ENCODE measurements at places on chromosomes 4 and X.

GRCh38 chr4:1296324-1297022 is 6.8 kb downstream of the MAEA start:
- DNase-seq: no peak

DNA sequence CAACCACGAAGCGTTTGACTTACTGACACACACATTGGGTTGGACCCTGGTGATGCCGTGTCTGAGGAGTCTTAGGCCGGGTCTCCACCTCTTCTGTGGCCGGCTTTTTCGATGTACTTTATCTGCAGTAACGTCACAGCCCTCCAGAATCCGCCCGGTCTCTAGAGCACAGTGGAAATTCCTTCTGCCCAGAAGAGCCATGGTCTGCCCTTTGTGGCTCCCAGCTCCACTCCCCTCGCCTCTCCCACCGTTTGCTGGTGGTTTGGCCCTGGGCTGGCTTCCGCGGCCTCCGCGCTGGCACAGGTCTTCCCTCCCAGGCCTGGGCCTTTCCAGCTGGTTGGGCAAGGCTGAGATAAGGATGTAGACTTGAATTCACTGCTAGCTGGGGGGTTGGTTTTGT is 4.3 kb downstream of the MAEA start:
- DNase-seq: no peak

DNA sequence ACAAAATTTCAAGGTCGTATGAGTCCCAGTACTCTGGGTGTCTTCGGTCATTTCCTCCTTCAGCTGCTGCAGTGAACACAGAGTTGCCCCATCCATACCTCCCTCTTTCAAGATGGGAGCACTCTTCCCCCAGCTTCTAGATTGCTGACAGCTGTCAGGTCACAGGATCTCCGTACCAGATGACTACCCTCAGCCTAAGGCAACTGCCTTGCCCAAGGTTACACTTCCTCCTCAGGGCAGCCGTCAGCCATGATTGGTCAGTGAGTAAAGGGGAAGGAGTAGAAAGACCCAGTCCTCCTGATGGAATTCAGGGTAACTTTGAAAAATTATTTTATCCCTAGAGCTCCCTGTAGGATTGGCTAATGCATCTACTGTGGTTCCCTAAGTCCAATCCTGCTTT is 81.6 kb downstream of the NAF1 start:
- no peak for DNase-seq

GRCh38 chr4:953574-953915 is 19.8 kb downstream of the DGKQ start:
- DNase-seq: no peak

DNA sequence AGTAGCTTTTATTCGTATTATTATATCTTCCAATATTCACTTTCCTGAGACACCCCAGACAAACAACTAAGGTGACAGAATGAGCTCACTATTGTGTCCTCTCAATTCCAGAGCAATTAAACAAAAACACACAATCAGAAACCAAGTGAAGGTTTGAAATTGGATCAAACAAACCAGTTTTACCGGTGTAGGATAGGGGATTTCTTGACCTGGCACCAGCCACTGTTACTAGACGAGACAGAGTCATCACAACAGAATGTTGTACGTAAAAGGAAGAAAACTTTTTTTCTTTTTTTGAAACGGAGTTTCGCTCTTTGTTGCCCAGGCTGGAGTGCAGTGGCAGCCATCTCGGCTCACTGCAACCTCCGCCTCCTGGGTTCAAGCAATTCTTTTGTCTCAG is 43.7 kb downstream of the LDOC1 start:
- no peak for DNase-seq

DNA sequence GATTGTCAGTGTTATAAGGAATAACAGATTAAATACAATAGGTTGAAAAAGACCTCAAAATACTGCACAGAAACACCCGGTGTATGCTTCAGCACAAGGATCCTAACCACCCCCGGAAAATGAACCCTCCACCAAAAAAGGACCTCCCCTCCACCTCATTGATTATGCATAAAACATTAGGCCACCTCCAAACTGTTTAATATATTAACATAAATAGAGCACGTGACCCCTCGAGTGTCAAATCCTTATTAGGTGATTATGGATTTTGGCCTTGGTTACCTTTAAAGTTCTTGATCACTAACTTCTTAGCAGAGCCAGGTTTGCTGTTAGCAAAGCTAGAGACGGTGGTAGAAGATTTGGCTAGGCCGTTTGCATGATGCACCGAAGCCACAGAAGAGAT is 958 bp downstream of the CUL4B start:
- no peak for DNase-seq

DNA sequence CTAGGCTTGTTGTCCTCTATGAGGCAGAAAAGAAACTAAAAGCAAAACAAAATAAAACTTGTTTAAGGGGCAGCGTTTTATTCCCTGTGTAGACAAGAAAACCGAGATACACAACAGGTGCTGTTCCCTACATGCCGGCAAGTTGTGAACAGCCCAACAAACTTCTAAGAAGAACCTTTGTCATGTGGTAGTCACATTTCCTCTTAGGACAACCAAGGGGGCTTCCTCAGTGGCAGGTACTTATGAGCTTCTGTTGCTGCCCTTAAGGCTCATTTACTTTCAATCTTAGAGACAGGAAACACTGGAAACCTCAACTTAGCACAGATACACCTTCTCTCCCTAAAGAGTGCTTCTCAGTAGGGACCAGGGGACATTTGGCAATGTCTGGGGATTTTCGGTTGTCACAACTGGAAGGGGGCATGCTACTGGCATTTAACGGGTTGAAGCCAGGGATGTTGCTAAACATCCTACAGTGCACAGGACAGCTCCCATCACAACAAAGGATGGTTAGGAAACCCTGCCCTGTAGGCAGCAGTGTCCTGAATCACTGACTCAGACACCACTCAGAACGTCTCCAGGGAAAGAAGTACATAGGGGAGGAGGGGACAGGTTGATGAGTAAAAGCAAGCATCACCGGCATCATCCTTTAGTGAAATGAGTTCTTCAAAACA is 111.0 kb downstream of the ASB9 start:
- DNase-seq: no peak

GRCh38 chrX:16914058-16914457 is 32.4 kb upstream of the REPS2 start:
- DNase-seq: no peak

- DNase-seq: no peak
These were observed 30.9 kb downstream of the PAGE2 start for GRCh38 chrX:55119712-55120111.

DNA sequence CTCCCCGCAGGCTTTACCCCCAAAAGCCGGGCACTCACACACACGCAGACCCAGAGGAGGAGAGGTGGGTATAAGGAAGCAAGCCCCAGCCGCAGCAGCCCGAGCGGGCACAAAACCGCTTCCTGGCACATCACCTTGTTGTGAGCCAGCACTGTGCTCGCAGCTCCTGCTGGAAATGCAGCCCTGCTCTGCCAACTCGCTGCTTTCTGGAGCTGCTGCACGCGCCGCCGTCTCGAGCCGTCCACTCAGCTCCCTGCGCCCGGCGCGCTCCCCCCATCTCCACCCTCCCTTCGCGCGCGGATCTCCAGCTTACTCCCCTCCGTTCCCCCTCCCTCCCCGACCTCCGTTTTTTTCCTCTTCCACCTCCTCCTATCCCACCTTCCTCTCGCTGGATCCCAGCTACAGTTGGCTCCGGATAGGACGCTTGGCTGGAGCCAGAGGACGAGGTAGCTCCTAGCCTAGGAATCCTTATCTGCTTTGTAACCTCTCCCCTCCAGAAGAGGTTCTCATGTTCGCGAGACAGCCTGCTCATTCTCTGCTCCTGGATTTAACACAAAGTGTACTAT is at the start of gene SPOCK3:
Gene SPOCK3, minus strand, starts transcription at position 179 of the 566 bp plus-strand sequence.
- no peak for DNase-seq

GRCh38 chr4:65656008-65656407 is 14.3 kb downstream of the EPHA5 start:
- no peak for DNase-seq

- peak; percentile 35 for DNase-seq
These were observed 4.9 kb upstream of the TLR8 start for GRCh38 chrX:12901486-12901885.

DNA sequence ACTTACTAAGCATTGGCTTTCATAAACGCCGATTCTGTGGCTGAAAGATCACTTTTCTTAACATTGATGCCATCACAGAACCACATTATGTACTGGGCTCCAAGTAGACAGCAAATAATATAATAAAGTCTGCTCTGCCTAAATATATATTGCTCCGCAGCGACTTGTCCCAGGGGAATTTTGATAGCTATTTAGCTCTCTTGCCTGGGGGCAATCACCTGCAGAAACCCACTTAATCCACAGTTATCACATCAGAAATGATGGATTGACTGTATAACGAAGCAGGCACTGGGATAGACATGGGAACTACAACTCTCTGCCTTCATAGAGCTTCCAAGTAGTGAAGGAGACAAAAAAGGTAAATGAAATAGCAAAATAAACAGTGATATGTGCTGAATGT is 48.0 kb upstream of the MYOZ2 start:
- no peak for DNase-seq

DNA sequence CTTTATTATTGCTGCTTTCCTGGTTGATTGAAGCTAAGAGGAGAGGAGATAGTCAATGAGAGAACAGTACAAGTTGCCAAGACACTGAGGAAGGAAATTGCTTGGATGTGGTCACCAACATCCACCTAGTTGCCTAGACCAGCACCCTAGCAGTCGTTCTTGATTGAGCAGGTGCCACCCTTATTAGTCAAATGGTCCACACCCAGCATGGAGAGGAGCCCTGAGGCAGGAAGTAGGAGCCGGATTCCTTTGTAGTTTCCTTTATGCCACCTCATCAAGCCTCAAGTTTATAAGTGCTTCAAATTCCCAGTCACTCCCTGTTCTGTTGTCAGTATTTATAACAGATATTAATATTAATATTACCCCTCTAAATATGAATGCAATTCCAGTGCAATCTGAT is 19.1 kb downstream of the PAGE2 start:
- DNase-seq: no peak

GRCh38 chrX:24498975-24499374 is 33.9 kb downstream of the PDK3 start:
- DNase-seq: no peak

GRCh38 chr4:121582296-121582695 is 114.5 kb downstream of the ANXA5 start:
- no peak for DNase-seq

DNA sequence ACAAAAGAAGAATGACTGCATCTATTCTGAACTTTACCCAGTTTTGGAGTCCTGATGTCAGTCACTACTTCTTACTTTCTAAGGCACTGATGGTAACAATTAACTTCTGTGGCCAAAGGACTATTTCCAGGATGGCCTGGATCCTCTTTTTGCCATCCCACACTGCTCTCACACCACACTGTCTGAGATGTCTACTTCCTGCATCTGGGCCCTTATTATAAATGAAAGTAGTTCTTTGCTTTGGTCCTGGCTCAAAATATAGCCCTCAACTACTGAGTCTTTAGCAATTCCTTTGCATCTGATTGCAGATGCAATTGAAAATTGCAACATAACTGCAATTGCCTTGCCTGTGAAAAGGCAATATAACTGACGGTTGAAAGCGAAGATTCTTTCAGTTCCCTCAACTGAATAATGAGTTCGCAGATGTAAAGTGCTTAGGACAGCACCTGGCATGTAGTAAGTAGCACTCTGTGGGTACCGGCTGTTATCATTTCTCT is 44.2 kb downstream of the COQ2 start:
- DNase-seq: no peak

DNA sequence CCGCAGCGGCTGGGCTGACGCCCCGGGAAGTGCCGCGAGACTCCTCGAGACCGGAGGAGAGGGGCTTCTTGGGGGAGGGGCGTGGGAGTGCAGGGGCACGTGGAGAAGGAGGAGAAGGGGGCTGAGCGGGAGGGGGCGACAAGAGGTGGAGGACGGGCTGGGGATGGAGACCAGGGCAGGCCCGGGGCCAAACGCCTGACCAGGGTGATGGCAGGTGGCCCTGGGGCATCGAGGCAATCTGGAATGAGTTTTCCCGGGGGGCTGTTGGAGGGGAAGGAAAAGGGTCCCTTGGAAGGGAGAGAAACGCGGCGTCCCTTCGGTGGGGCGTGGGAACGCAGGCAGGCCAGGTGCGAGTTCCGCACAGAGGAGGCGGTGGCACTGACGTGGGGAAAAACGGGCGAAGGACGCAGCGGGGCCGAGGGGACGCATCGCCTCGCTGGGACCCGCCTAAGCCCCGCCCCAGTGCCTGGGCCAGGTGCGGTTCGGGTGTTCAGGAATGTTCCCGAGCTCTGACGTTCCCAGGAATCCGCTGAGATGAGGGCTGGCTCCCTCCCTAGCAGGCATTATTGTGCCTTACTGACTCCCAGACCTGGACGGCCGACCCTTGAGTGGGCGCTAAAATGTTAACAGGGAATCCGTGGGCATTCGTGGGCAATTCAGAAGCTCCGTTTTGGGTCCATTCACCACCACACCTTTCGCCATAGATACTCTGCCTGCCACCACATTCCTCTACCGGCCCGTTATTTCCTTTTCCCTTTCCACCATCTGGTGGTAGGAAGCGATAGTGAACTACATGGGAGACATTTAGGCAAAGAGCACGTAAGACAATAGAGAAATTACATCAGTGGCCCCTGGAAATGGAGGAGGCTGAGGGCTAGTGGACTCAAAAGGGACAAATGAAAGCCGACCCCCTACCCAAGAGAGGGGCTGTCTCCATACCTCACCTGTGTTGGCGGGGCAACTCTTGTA is 795 bp upstream of the SH3KBP1 start:
- no peak for DNase-seq

DNA sequence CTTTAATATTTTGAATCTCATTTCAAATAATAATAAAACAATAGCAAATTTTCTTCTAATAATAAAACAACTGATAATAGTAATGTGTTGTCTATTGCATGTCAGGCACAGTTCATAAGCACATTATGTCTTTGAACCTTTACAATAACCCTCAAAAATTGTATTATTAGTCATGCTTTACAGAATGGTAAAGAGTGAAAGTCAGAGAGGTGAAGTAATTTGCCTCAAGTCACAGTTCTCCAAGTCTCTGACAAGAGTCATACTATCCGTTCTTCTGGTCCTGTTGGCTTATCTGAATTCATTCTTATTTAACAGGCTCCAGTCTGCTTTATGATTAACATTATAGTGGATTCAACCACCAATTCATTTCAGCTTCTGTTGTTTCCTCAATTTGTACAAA is 313.0 kb downstream of the AFF2 start:
- no peak for DNase-seq

- no peak for DNase-seq
These were observed 66.3 kb downstream of the MED28 start for GRCh38 chr4:17680559-17681280.

- DNase-seq: no peak
These were observed 23.0 kb downstream of the CDKL5 start for GRCh38 chrX:18448416-18448815.

GRCh38 chrX:32985544-32985943 is 225.8 kb downstream of the DMD start:
- no peak for DNase-seq

DNA sequence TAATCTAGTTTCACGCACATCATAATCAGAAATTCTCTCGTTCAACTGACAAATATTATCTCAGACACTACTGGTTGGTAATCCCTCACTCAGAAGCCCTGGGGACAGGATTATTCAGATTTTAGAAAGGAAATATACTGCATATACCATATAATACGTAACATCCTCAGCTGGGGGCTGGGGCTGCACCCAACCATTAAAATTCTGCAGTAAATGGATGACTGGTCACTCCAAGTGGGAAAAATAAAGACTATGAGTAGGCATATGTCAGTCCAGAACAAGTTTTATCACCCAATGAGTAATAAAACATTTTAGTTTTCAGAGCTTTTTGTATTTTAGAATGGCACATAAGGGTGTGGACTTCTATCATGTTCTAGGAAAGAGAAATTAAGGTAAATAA is 121.7 kb upstream of the MAP3K15 start:
- no peak for DNase-seq

GRCh38 chrX:118976599-118977340 is 2.4 kb downstream of the LONRF3 start:
- DNase-seq: no peak

- DNase-seq: no peak
These were observed 357.8 kb downstream of the MID1IP1 start for GRCh38 chrX:39158801-39159657.

Measured in stimulated activated CD8-positive, alpha-beta memory T cell treated with anti-CD3 and anti-CD28 coated beads, Interleukin-2, amount 100 ng/mL, for 1 hour (primary cell).